ENCODE measurements at places on chromosomes 6 and 20. TPM values are rescaled to one million over a fixed set of nuclear protein-coding genes. Genes with fewer than 3 reads are reported as not detected.

Gene NKAIN2
- polyA plus RNA-seq, result 0.17 TPM

Gene TREM1
- polyA plus RNA-seq, result 0.64 TPM

Gene C20orf202
- 0.26 TPM for polyA plus RNA-seq

Gene IPCEF1
- polyA plus RNA-seq, result 2.3 TPM

DNA sequence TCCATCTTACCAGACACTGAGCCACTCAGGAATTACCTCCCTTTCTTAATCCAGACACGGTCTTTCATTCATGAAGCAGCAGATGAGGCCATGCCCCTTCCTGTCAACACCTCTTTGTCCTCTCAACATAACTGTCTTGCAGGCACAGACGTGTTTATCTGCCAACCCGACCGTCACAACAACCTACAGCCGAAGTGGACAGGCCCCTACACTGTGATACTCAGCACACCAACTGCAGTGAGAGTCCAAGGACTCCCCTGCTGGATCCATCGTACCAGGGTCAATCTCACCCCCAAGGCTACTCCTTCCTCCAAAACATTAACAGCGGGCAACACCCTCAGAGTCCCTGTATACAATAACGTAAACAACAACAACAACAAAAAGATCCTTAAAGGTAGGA, 30.6 kb upstream of the ULBP3 start:
- DNase-seq, result no peak
- no peaks in the 10 kb centered on the region for H3K36me3 ChIP-seq
- H3K4me1 ChIP-seq, result no peaks in the 10 kb centered on the region
- peaks cover 13% of the 10 kb centered on the region for H3K27me3 ChIP-seq

GRCh38 chr6:107729098-107729497, 95.0 kb downstream of the SCML4 start:
- no peak for DNase-seq
- H3K4me1 ChIP-seq, result peaks cover 4% of the 10 kb centered on the region
- H3K4me3 ChIP-seq, result no peak overlapping the region
- no peaks in the 10 kb centered on the region for H3K36me3 ChIP-seq
- no peak overlapping the region for H3K27ac ChIP-seq
- H3K27me3 ChIP-seq, result no peaks in the 10 kb centered on the region

GRCh38 chr6:136294621-136295020, 5.0 kb upstream of the BCLAF1 start:
- peaks cover 17% of the 10 kb centered on the region for H3K4me1 ChIP-seq
- no peak for DNase-seq
- no peak overlapping the region for H3K27ac ChIP-seq
- no peaks in the 10 kb centered on the region for H3K36me3 ChIP-seq

Measured in spleen (tissue), 13 donors.